ENCODE measurements at places on chromosomes 5 and 9.

DNA sequence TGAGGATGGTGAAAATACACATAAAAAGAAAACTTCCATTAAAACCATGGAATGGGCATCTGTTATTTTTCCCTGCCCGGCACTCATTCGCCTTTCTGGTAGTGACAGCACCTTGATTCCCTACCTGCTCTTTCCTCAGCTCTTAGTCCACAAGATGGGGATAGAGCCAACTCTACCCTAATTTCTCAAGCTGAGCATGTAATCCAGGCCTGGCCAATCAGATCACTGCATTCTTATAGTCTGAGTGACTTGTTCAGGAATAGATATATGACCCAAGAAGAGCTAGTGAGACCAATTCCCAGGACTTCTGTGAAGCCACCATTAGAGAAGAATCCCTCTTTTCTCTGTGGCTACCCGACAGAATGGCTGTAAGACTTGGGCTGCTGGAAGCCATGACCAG lies 58.1 kb downstream of the TSSK1B start:
- DNase-seq = no peak

- DNase-seq = no peak
Observed at GRCh38 chr5:109693535-109694400, 4.0 kb downstream of the MAN2A1 start.

- DNase-seq = no peak
Observed at GRCh38 chr5:39207345-39208045, 11.9 kb downstream of the FYB1 start.

- DNase-seq = no peak
Observed at GRCh38 chr5:171462928-171463861, 43.7 kb downstream of the FGF18 start.

DNA sequence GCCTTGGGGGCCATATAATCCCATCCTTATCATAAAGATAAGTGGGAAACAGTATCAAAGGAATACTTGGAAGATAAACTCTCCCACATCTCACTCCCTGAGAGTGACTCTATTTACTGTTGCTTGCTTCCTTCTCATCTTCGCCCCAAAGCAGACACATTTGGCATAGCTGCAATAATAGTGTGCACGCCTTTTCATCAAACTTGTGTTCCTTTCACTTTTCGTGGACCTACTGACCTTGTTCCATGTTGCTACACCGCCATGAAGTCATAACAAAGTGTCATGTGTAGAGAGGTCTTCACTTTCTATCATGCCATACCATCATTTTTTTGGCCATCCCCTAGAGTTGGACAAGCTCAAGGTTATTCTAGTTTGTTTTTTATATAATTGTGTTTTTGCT lies 200.0 kb upstream of the MSX2 start:
- DNase-seq = no peak

- DNase-seq = no peak
Observed at GRCh38 chr5:16459451-16459850, 6.1 kb downstream of the ZNF622 start.

- DNase-seq = no peak
Observed at GRCh38 chr9:7509576-7510145, 289.9 kb downstream of the DMAC1 start.

DNA sequence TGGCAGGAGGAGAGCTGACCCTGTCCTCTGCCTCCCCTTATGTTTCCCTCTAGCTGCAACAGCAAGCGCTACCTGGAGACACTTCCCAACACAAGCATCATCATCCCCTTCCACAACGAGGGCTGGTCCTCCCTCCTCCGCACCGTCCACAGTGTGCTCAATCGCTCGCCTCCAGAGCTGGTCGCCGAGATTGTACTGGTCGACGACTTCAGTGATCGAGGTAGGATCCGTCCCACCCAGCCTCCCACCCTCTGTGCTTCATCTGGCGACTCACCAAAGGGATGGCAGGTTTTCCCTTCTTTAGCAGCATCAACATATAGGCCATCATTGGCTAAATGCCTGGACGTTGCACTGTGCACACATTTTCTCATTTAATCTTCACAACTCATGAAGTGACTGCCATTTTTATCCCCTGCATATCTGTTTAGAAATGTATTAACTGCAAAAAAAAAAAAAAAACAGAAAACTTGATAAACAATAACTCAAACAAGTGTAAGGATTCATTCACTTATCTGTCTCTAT lies 116.2 kb upstream of the SAP30L start:
- DNase-seq = no peak

Measured in CD4-positive, alpha-beta T cell treated with Interleukin-17A for 4 hours (primary cell).